Right lung (tissue), 10 donors: ENCODE measurements at places on chromosomes 12 and 14. TPM values are rescaled to one million over a fixed set of nuclear protein-coding genes. Genes with fewer than 3 reads are reported as not detected.

DNA sequence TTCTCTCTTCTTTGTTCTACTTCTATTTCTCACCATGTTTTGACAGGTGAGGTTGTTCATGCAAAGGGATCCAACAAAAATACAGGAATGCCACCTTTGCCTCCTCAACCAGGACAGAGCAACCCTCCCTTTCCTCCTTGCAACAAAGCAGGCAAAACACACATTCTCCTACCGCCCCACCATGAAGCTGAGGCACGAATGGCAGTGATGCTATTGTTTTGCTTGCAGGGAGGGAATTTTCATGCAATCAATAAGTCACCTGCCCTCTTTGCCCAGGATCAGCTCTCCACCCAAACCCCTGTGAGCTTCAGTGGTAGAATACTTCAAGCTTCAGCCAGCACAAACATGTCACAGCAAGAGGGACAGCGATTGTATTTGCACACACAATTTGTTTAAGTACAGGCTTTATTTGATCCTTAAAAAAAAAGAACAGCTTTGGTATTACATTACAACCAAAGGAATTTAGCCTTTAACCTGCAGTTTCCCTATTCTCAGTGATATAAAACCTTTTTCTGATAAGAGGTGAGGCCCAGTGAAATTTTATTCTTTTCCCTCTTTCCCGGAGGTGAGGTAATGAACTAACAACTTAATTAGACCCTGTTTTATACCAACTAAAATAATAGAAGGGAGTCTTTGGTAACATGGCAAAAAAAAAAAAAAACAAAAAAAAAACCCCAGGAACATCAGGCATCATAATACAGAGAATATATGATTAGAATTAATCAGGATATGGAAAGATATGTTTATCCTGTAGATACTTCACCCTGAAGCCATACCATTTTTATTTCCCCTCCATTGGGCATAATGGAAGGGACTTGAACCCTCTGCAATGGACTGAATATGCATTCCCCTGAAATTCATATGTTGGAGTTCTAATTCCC, 87.0 kb upstream of the EEA1 start:
- no peak for DNase-seq

DNA sequence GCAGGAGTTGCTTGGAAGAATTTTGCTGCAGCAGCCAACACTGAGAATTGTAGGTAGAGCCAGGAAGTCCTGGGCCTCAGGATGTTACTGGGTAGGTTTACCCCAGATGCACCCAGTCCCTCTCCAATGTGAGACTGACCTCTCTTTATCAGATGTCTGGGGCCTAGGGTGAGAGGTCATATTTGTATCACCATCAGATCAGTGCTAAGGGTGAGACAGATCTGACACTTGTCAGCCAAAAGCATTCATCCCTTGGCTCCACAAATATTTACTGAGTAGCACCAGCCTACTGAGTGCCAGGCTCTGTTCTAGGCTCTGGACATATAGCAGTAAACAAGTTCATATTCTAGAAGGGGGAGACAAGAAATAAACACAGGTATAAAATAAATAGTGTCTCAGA, 4.3 kb downstream of the TROAP start:
- DNase-seq = no peak

GRCh38 chr12:120674097-120674636, 12.8 kb upstream of the MLEC start:
- no peak for DNase-seq

DNA sequence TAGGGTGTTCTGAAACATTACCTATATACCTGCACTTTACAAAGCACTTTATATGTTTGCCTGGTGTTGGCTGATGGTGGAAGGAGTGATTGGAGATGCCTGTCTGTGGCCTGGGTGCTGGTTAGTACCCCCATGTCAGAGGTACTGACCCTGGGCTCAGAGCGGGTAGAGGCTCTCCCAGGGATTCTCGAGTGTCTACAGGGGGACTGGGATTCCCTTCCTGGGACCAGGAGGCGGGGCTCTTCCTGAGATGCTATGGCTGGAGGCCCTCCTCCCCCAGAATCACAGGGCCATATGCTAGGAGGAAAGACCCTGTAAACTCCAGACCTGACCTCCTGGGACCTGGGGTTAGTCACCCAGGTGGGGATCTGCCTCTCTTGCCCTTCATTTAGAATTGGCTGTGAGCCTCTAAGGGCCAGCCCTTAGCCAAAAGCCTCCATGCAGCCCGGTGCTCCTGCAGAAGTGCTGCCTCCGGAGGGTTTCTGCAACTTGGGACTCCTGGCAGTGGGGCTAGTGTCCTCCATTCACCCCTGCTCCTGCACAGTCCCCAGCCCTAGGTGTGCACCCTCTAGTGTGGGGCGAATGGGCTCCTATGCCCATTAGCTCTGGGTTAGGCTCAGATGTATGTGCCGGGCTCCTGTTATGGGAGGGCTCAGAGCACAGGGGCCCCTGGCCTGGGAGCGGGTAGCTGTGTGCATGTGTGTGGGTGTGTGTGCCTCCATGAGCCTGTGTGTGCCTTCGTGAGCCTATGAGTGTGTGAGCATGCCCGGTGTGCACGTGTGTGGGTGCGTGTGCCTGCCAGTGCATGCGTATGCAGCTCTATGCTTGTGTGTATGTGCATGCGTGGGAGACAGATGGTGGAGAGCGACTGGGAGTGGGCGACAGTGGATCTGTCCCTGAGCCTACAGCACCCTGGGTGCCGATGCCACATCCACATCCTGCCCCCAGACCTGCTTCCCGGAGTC, 36.6 kb downstream of the RTL1 start:
- no peak for DNase-seq

The LYZ gene
- 42.8 TPM for polyA plus RNA-seq
